ENCODE measurements at places on chromosomes 6 and 20.
A peak's percentile ranks its signal among the peaks of the same experiment; 100 is the strongest.

DNA sequence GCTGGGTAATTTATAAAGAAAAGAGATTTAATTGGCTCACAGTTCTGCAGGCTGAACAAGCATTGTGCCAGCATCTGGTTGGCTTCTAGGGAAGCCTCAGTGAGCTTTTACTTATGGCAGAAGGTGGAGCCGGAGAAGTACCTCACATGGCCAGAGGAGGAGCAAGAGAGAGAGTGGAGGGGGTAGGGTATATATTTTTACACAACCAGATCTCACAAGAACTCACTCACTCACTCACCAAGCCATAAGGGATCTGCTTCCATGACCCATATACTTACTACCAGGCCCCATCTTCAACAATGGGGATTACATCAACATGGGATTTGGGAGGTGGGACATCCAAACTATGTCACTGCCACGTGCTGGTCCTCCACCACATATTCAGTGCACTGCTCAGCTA, 152.6 kb upstream of the PRND start:
- DNase-seq = no peak

GRCh38 chr20:22575087-22575721, 9.2 kb downstream of the FOXA2 start:
- no peak for DNase-seq

DNA sequence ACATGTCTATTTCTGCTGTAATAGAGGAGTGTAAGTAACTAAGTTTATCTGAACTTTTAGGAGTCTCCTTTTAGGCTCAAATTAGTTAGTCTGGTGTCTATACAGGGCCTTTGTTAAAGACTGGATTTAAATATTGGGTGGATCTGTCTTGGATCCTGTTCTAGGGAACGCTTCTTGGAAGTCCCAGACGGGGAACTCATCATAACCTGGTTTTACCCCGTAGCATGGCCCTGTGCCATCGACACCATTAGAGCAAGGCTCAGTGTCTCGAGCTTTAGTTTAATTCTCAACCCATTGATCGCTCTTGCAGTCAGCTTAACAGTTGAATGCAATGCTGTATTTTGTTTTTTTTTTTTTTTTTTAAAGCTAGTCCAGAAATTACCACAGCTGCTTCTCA, 89.9 kb downstream of the CARMIL1 start:
- DNase-seq = no peak

- DNase-seq = peak; percentile 18
Observed at GRCh38 chr6:10511477-10511876, 9.7 kb upstream of the GCNT2 start.

DNA sequence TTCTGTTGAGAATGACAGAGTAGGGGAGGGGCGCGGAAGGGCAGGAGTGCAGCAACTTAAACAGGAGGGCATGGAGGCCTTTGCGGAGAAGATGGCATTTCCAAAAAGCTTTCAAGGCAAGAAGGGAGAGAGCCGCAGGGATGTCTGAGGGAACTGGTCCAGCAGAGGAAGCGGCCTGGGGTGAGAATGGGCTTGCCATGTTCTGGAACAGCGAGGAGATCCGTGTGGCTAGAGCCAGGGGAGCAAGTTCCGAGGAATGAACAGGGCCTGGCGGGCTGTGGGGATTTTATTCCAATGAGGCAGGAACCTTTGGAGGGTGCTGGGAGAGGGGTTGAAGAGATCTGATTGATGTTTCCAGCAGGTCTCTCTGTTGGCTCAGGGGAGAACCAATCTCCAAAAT, 86.1 kb downstream of the PREX1 start:
- no peak for DNase-seq

- DNase-seq = no peak
Observed at GRCh38 chr6:119209452-119210205, 131.2 kb upstream of the FAM184A start.

DNA sequence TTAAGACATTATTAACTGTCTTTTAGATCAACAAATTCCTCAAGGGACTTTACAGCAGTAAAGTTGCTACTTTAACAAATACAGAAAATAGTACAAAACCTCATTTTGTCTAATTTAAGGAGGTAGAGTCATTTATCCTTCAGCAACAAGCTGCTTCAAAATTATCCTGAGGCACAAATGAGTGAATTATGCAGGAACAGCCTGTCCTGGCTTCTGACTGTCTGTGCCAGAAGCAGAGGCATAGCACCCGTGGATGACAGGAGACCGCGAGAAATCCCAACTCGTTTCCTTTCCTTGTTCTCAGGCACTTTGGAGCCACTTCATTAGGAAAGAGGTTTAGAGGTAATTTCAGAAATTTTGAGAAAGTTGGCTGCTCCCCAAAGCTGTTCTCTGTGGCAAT, 549.2 kb upstream of the BTBD3 start:
- DNase-seq = no peak

DNA sequence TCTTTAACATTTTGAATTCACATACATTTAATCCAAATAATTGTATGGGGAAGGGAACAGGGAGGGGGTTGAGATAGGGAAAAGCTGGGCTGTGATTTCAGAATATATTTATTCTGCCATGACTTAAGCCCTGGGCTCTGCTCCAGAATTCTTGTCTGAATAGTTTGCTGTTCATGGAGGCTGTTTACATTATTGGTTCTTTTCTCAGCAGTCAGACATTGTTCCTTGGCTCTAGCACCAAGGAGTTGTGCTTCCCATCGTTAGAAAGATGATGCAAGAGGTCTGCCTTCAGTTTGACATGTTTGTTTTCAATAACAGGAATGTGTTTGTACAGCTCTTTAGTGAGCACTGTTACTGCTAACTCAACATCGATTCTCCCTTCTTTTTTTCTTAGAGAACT, 198.8 kb upstream of the CDYL start:
- peak; percentile 23 for DNase-seq

DNA sequence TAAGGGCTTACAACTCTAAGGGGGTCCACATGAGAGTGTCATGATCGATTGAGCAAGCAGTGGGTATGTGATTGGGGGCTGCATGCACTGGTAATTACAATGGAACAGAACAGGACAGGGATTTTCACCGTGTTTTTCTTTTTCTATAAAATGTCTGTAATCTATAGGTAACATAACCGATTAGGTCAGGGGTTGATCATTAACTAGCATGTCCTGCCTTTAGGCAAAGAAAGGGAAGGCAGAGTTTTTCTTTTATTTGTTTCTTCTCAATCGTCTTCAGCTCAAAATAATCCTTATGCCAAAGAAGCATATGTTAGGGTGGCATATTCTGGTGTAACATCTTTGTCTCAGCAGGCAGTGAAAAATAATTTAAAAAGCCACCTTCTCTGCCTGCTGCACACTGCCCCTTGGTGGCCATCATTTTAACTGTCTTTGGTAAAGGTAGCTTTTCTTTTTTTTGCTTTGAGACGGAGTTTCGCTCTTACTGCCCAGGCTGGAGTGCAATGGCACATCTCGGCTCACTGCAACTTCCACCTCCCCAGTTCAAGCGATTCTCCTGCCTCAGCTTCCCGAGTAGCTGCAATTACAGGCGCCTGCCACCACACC, 9.7 kb upstream of the CEP43 start:
- peak; percentile 50 for DNase-seq

DNA sequence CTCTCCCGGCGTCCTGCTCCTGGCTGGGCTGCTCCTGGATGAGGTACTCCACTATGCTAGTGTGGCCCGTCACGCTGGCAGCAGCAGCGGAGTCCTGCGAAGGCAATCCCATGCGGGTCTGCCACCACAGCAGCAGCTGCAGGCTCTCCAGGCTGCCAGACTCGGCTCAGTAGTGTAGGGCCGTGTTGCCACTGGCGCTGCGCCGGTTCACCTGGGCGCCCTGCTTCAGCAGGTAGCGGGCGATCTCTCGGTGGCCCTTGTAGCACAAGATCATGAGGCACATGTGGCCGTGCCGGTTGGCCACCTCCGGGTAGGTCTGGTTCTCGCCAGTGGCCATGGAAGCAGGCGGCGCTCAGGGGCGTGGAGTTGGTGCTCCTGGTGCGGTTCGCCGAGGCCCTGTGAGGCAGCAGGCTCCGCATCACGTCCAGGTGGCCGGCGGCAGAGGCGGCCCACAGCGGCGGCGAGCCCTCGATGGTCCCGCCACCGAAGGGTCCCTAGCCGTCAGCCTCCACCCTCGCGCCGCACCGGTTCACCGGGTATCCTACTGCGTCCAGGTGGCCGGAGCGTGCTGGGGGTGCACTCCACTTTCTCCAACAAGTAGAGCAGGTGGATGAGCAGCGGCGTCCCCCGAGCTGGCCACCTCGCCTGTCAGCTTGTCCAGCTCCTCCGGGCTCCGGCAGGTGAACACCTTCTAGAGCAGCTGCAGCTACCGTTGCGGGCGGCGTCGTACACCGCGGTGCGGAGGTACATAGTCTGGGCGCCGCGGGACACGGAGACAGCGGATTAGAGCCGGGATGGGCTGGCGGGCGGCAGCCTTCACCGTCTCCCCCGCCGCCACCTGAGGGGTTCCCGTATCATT, 19.8 kb downstream of the RFPL4B start:
- no peak for DNase-seq

DNA sequence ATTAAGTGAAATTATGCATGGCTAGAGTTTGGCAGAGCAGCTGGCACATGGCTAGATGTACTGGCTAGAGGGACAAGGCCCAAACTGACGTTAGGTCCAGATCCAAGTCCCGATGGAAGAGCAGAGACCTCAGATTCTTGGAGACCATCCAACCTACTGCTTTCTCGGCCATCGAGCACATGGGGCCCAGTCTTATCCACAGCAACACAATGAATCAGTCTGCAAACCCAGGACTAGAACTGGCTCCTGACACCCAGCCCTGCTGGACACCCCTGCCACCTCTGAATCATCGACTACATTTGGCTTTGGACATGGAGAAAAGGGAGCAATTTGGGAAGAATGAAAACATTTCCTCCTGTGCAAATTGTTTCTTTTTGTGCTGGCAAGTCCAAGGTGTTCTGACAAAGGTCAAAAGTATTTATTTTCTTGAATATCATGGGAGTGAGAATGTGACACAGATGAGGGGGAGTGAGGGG, 23.9 kb upstream of the YWHAB start:
- peak; percentile 15 for DNase-seq

- no peak for DNase-seq
Observed at GRCh38 chr6:8079126-8079525, 14.9 kb upstream of the BLOC1S5 start.

DNA sequence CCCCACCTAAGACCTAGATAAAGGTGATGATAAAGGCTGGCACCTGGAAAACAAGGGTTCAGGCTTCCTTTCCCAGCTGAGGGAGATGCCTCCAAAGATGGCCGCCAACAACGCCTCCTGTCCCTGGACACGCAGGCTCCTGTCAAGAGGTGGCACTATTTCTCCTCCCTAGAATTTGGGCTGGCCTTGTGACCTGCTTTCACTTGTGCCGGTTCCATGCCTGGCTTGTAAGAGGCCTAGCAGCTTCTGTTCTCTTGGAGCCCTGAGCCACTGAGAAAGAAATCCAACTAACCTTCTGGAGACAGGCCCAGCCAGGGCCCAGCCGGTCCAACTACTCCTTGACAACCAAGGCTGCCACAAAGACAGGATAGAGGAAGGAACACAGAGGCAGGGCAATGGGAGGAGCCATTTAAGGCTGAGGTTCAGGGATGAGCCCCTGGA, 60.2 kb upstream of the RALY start:
- peak; percentile 78 for DNase-seq

- DNase-seq = peak; percentile 66
Observed at GRCh38 chr6:20092071-20092566, 120.2 kb downstream of the MBOAT1 start.

- no peak for DNase-seq
Observed at GRCh38 chr6:3426927-3427686, 29.7 kb downstream of the SLC22A23 start.

DNA sequence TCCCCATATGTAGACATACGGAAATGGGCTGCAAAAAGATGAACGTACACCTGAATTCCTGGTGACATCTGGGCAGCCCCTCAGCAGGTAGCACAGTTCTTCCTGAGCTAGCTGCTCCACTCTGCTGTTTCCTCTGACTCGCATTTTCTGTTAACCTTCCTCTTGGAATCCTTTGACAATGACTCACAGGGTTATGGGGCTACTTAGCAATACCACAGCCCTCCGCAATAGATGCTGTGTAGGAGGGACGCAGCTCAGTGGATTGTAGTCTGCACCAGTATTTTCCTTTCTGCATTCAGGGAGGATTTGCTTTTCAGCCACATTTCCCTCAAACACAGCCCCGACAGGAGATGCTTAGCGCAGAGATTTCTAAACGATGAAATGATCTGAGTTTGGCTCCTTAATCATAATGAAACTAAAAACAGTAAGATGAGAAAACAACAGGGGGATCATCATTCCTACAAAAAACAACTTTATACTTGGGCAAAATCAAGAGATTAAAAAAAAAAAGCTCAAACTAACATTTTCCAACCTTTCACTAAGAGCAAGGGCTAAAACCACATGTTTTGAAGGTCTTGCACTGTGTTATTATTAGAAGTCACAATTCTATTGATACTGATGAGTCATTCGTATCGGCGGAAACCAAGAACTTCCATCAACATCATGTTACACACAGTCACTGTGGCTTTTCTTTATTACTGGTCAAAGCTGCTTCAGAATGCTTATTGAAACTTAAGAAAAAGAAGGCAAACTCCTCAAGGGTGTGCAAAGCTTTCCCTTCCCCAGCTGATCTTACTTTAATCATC, 12.2 kb downstream of the BACH2 start:
- DNase-seq = peak; percentile 89

GRCh38 chr20:63031251-63032014, 24.7 kb upstream of the BHLHE23 start:
- DNase-seq = no peak

DNA sequence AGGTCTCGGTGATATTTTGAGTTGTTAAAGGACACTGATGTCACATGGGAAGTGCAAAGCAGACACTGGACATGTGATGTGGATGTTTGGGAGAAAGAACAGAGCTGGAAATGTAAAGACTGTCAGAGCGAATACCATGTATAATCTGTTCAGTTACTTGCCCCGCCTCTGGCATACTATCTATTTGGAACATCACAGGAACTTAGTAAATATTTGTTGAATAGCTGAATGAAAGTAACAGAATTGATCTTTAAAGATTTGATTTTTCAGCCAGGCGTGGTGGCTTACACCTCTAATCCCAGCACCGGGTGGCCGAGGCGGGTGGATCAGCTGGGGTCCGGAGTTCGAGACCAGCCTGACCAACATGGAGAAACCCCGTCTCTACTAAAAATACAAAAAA, 13.8 kb upstream of the NHLRC1 start:
- DNase-seq = no peak

- peak; percentile 10 for DNase-seq
Observed at GRCh38 chr20:48275286-48276020, 490.2 kb upstream of the SULF2 start.

DNA sequence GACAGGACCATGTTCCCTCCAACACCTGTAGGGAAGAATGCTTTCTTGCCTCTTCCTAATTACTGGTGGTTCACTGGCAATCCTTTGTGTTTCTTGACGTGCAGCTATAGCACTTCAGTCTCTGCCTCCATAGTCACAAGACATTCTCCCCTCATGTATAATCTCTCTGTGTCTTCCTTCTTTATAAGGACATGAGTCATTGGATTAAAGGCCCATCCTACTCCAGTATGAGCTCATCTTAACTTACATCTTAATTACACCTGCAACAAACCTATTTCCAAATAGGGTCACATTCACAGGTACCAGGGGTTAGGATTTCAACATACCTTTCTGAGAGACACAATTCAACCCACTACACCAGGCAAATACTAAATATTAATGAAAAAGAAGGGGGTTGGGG, 213.6 kb downstream of the RNGTT start:
- DNase-seq = peak; percentile 54
